ENCODE measurements at places on chromosomes 6 and 20.
A peak's percentile ranks its signal among the peaks of the same experiment; 100 is the strongest.

GRCh38 chr6:108712946-108713345 lies 135.3 kb upstream of the ARMC2 start:
- no peak for DNase-seq

GRCh38 chr20:46027245-46027853 lies 1.7 kb upstream of the SLC12A5 start:
- peak; percentile 32 for DNase-seq

- no peak for DNase-seq
Measured at GRCh38 chr20:14830899-14831298, 493.5 kb upstream of the FLRT3 start.

GRCh38 chr6:163900570-163900969 lies 486.1 kb downstream of the QKI start:
- no peak for DNase-seq

DNA sequence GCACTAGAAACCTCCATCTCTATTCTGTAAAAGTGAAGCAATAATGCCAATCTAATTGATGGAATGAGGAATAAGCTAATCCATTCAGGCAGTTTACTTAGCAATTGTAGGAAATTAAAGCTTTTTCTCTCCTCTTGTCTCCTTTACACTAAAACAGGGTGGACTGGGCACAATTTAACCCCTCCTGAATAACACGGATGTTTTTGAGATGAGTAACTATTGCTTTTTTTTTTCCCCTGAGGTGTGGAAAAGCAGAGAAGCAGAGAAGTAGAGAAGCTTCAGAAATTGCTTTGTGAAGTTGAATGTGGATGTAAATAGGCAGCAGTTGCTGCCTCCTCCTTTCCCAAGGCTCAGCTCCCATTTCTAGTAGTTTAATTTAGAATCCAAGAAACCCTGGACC lies 40.0 kb upstream of the GCNT2 start:
- DNase-seq = no peak

- no peak for DNase-seq
Measured at GRCh38 chr6:31055441-31055840, 45.2 kb downstream of the MUC22 start.

DNA sequence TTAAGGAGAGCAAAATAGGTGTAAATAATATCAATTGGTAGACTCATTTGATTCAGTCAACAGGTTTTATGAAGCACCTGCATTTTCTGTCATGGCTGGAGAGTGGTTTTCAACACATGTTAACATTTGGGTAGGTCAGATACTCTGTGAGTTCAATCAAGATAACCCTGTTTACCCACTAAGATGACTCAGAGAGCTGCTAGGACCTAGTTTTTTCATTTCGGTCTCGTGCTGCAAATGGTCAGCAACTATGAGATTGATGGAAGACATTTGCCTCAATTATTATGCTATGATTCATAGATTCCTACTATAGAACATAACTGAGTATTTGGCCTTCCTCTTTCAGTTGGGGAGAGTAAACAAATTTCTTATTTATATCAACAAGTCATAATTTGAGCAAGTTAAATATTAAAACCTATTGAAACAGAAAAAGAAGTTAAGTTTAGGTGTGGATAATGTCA lies 391.4 kb upstream of the CITED2 start:
- DNase-seq = no peak

DNA sequence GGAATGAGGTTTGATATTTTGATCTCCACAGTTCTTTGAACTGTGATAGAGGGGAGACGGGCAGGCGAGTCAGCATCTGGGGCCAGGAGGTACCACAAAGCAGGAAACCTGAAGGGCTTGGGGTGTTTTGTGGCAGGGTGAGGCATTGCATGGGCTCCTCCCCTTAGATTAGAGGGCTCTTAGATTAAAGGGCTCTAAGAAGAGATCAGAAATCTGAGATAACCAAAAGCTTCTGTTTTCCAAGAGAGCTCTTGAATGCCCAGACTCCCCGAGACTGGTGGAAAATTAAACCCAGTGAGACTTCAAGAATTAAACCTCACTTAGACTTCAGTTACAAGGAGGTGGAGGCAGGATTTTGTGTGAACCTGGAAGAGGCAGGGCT lies 2.4 kb upstream of the GPX5 start:
- DNase-seq = peak; percentile 47

- no peak for DNase-seq
Measured at GRCh38 chr20:4220352-4220751, 205.0 kb upstream of the RNF24 start.

DNA sequence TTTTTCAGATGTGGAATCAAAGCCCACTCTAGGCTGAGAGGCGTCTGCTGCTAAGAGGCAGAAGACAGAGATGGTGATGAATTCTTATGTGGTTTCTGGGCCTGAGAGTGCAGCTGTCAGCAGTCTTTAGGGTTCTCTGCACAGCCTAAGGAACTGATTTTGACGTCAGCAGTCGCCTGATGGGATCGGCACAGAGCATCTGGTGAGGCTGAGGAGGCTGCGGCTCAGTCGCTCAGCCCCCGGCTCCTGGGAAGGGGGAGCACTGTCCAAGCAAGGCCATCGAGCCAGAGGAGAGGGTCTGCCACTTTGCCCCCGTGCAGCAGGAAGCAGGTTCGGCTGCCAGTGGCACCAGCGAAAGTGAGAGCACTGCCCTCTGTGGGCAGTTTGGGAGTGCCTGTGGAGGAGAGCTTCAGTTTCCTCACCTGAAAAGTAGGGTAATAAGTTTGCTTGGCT lies 92.5 kb downstream of the TCP11 start:
- peak; percentile 12 for DNase-seq

DNA sequence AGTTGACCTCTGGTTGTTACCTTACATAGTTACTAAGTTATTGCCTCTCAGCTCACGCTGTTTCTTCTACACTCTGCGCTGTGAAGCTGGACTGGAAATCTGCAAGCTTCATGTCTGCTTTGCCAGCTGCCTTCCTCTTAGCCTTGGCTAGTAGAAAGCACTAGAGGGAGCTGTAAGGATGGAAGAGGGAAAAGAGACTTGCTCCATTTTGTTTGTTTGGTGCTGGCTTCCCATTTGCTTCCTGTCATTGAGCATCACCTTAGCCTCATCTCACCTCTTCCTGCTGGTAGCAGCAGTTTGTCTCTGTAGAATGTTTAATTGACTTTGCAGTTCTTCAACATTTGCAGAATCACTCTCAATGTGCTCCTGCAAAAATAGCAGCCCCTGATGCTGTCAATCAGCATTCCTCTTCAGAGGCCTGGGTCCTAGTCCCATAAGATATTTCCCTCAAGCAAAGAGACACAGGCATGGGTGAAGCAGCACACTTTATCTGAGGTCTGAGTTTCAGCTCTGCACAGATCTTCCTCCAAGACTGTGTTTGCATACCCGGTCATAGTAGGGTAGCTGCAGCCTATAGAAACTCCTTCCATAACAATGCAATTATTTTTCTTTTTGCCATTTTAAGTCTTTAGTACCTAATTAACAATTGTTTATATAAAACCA lies 302.2 kb upstream of the EPHA7 start:
- no peak for DNase-seq

GRCh38 chr20:5923493-5923892 lies 26.8 kb downstream of the TRMT6 start:
- DNase-seq = no peak

GRCh38 chr6:288866-289265 lies 3.4 kb upstream of the DUSP22 start:
- DNase-seq = no peak
